ENCODE measurements at places on chromosomes 13 and 19.

DNA sequence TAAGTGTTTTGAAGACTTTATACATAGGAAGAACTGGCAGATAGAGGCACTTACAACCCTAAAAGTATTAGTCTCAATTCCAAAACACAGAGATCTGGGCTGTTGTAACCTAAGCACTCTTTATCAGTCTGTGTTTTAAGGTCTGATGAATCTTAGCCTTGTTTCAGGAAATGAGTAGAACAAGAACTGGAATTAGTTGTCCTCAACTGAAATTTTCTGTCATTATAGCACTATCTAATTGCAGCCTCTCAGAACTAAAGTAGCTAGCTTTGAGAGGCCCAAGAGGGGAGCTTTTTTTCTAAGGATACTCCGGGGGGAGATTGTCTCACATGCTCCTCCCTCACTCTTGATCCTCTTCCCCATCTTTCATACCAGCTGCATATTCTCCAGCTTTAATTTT is 13.1 kb downstream of the HNRNPM start:
- no peak for DNase-seq

GRCh38 chr13:86839221-86839620 is 832.0 kb upstream of the SLITRK5 start:
- DNase-seq, result no peak

DNA sequence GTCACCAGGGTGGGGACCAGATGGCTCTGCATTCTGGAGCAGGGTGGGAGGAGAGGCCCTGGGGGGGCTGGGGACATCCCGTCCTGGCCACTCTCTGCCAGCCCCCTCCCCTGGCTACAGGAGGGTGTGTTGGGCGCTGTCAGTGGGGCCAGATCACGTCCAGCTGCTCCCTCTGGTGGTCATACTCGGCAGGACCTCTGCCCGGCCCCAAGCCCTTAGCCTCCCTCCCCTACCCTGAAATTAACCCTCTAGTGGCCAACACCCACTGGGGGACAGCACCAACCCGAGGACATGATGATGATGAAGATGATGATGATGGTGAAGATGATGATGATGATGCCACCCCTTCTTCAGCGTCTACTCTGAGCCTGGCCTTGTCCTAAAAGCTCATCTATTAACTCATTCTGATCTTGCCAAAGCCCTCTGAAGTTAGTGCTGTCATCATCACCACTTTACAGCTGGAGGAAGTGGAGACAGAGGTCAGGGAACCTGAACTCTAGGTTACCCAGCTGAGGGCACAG is 590 bp upstream of the LGI4 start:
- DNase-seq, result no peak

GRCh38 chr19:58334691-58335249 is 8.0 kb downstream of the ZSCAN22 start:
- no peak for DNase-seq

DNA sequence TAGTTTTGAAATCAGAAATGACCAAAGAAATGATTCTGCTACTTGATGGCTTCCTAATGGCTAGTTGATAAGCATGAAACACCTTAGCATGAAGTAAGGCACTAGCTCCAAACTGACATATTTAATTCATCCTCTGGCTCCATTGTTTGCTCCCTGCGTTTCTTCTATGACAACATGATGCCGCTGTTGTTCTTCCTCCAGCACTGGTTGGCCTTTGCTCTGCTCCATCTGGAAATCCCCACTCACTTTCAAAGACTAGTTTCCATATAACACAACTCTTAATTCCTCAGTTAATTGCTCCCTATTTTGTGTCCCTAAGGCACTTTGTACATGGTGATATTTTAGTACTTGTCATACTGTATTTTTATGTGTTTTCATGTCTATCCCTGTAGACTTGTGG is 151.6 kb downstream of the GPC6 start:
- DNase-seq, result no peak

GRCh38 chr19:7868326-7868670 is 5.9 kb downstream of the PRR36 start:
- no peak for DNase-seq

DNA sequence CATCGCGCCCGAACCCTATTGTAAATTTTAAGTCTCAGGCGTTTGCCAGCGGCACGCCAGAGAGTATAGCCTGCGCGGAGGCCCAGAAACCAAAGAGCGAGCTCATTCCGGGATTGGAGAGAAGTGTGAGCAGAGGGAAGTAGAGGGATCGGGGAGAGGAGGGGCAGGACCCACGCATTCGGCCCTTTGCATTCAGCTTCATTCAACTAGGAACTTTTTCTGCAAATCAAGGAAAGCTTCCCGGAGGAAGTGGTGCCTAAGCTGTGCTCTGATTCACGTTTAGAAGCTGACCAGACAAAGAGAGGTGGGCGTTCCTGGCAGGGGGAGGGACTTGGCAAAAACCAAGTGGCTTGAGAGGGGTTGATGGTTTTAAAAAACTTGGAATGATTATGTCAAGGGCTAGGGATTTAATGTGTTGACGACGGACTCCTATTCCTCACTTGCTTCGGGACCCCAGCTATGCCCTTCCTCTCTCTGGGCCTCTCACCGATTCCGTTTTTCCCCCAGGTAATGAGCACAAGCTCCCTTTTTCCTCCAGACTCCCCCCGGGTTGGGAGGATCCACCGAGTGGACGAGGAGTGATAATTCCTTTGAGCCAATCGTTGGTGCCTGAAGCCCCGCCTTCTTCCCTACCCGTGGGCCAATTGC is 811 bp upstream of the PRMT1 start:
- DNase-seq, result no peak

- peak; percentile 66 for DNase-seq
Observed at GRCh38 chr19:511101-511851, 4.0 kb downstream of the TPGS1 start.

DNA sequence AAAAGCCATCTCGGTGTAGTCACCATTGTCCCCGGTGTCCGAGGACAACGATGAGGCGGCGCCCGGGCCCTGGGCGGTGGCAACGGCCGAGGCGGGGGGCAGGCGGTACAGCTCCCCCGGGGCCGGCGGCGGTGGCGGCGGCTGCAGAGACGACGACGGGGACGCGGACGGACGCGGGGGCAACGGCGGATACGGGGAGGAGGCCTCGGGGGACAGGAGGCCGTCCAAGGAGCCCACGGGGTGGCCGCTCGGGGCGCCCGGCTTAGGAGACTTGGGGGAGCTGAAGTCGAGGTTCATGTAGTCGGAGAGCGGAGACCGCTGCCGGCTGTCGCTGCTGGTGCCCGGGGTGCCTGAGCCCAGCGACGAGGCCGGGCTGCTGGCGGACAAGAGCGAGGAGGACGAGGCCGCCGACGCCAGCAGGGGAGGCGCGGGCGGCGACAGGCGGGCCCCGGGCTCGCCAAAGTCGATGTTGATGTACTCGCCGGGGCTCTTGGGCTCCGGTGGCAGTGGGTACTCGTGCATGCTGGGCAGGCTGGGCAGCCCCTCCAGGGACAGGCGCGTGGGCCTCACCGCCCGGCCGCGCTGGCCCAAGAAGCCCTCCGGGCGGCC is 3.5 kb downstream of the IRS2 start:
- no peak for DNase-seq

Data from activated CD8-positive, alpha-beta memory T cell treated with anti-CD3 and anti-CD28 coated beads for 4 hours (primary cell).